ENCODE measurements at places on chromosomes 2 and 18. TPM values are rescaled to one million over a fixed set of nuclear protein-coding genes. Genes with fewer than 3 reads are reported as not detected.

DNA sequence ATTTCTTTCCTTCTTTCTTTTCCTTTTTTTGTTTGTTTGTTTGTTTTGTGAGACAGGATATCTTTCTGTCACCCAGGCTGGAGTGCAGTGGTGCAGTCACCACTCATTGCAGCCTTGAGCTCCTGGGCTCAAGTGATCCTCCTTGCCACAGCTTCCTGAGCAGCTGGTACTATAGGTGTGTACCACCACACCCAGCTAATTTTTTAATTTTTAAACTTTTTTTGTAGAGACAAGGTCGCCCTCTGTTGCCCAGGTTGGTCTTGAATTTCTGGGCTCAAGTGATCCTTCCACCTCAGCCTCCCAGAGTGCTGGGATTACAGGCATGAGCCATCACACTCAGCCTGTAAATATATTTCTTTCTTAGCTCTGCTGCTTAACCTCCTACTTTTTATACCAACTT, 83.4 kb upstream of the CYP20A1 start:
- DNase-seq, result no peak

GRCh38 chr18:77006305-77007175, 126.0 kb downstream of the MBP start:
- DNase-seq, result no peak

DNA sequence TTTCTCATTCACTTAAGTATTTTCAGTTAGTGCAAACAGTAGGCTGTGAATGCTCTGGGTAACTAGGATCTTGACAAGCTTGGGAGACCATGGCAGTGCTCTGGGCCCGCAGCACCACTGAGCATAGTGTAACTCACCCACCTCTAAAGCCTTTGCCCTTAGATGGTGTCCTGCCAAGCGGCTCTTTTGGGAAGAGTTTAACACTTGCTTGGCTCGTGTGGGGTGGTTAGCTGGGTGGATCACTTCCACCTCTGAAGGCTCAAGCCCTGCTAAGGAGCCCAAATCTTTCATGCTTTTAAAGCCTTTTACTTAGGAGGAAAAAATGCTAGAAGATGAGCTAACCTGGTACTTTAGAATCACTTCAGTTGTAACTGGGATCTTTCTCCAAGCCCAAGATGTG, 33.9 kb downstream of the PTPN18 start:
- DNase-seq, result no peak

DNA sequence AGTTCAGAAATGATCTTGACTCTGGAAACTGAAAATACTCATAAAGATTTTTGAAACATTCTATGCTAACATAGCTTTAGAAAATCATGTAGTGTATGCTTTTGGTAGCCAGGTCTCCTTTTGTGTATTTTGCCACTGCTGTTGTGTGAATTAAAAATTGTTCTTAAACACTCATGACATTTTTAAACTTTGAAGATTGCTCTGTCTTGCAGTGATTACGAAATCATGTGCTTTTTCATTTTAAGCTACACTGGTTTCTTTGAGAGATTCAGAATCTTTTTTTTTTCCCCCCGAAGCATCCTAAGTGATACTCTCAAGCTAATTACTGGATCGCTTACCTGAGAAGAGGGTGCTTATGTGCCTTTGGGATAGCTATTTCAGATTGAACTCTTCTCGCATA, 60.0 kb downstream of the ANKRD12 start:
- DNase-seq, result no peak

GRCh38 chr18:55252053-55252675, 292.9 kb upstream of the CCDC68 start:
- DNase-seq, result no peak

DNA sequence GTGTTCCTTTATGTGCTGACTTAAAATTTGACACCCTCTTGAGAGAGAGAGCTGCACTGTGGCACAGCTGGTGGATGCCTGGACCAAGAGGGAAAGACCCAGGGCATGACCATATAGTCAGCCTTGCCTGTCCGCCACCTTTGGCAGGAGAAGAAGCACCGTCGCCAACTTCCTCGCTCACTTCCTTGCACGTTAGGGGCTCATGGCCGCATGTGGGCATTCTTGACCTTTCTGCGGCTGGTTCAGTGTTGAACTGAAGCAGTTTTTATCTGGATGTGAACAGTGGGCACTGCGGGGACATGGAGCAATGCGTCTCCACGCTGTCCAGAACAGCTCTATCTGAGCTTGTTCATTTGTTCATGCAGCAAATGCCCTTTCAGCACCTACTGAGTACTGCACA, 66.9 kb downstream of the TRAPPC12 start:
- DNase-seq, result no peak

DNA sequence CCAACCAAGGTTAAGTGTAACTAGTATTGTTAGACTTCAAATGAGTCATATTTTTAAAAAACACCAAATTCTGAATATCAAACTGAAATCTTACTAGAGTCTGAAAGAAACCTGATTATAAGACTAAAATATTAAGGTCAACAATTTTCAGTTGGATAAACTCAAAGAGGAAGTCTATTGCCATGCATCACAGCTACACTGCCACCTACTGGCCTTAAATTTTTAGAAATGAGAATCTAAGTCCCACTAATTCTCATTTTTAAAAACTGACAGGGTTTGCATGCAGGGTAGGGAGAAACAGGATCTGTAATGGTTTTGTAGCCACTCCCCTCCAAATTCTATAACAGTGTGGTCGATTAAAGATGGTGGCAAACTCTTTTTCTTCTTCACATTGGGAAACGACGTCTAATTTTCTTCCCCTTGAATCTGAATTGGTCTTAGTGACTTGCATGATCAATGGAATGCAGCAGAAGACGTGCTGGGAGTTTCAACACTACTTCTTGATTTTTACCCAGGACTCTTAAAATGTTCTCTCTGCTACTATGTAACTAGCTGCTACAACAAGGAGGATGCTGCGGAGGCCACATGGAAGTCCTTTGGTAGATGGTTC, 176.1 kb upstream of the SESTD1 start:
- DNase-seq, result no peak

GRCh38 chr2:131055169-131056065, 37.8 kb downstream of the FAM168B start:
- DNase-seq, result no peak

DNA sequence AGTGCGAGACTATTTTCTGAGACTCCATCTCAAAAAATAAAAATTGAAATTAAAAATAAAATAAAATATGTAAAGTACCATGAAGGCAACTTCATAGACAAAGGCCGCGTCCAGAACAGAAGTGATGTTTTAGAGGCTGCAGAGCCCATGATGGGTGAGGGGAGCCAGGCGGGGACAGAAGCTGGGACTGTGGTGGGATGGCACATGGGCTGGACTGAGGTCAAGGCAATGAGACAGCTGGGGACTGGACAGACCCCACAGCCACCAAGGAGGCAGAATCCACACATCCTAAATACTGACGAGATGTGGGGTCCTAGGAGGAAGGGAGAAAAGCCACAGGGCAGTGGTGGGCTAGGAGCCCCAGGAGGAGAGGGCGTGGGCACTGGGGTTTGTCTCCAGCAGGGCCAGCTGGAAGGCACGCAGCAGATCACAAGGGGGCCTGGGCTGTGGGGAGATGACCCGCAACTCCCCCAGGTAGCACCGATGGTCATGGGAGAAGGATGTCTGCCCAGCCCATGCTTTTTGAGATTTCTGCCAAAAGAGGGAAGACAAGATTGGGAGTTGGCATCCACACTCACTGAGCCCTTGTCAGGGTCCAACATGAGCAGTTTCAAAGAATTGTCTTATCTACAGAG, 74.3 kb downstream of the KCNF1 start:
- no peak for DNase-seq

DNA sequence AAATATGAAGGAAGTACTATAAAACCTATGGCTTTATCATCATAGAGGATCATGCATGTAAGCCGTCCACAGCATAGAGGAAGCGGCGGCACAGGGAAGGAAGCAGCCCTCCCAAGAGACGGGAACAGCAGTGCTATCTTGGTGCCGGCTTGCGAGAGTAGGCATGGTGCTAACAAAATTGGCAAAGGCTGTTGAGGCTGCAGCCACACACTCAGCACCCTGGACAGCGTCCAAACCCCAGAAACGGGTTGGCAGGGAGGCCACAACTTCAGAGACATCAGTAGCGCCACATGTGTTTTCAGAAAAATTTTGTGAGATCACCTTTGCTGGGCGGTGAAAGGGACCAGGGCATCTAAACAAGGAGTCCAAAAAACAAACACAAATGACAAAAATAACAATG, 37.7 kb downstream of the NETO1 start:
- peak; percentile 78 for DNase-seq

- no peak for DNase-seq
Observed at GRCh38 chr18:79493211-79493800, 97.6 kb downstream of the NFATC1 start.

DNA sequence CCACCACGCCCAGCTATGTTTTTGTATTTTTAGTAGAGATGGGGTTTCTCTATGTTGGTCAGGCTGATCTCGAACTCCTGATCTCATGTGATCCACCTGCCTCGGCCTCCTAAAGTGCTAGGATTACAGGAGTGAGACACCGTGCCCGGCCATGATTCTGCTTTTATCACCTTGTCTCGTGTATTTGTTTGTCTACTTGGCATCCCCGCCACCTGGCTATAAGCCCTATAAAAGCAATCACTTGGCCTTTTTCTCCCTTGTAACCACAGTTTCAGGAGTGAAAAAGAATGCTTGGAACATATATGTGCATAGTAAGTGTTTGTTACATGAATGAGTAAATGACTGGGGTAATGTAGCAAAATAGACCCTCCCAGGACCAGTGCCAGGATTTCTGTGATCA, 77.5 kb upstream of the PAPOLG start:
- DNase-seq, result no peak

GRCh38 chr2:45698554-45698953, 47.1 kb downstream of the PRKCE start:
- DNase-seq, result no peak

DNA sequence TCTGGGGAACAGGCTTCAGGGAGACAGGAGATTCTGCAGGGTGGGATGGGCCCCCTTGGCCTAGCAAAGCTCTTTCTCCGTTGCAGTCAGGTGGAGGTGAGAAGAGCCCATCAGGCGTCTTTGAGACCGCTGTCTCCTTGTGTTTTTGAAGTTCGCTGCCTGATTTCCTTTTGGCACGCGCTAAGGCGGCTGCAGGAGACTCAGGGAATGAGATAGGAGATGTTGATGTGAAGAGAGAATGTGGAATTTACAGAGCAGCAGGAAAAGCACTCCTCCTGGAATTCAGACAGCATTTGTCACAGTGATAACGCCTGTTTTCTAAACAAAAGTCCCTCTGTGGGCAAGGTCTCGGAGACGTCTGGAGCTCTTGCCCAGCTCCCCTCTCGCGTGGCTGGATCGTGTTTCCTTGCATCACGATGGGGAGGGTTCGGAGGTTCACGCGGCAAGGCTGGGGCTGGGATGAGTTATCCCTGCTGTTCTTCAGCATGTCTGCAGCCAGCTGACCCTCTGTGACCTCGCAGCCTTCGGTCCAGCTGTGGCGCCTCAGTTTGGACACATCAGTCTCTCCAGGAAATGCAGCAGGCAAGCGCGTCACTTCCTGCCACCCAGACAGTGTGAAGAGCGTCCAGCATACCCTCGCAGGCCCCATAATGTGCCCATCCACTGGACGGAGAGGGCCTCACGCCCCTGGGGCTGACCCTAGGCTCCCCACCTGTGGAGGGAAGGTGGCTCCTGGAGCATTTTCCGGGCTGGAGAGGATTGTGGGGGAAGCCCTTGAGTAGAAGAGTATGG, 30.2 kb downstream of the GLI2 start:
- peak; percentile 33 for DNase-seq

GRCh38 chr2:23566241-23567142, 181.5 kb downstream of the KLHL29 start:
- DNase-seq, result no peak

DNA sequence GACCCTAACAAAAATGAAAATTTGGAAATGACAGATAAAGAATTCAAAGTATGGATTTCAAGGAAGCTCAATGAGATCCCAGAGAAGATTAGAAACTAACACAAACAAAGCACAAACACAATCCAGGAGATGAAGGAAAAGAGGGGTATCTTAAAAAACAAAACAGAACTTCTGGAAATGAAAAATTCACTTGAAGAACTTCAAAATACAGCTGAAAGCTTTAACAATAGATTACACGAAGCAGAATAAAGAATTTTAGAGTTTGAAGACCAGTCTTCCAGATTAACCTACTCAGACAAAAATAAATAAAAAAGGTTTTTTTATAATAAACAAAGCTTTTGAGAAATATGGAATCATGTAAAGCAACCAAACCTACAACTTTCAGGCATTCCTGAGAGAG, 671.8 kb upstream of the SLC39A10 start:
- DNase-seq, result no peak

DNA sequence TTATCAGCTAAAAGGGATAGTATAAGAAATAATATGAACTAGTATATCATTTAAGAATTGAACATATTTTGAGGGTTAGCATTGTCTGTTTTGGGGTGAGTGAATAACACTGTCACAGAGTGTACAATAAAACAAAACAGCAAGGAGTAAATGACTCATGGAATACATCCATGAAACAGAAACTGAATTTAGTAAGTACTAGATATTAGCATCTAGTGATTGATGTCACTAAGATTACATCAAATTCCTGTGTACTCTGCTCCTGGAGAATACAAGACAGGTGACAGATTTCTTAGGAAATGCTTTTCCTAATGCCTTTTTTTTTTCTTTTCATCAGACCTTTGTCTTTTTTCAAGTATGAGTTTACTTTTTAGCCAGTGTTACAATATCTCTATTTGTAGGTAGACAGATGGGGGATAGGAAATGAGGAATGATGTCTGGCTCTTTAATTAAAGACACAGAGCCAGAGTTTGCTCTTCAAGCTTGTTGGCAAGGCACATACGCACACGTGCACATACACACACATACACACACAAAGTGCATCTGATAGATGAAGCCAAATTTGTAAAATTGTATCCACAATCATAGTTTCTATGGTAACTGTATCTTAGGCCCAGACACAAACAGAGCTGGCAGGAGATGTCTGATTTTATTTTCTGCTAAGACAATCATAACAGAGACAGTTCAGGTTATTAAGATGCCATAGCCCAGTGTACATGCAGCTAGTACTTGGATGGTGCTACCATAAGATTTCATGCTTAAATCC, 138.2 kb upstream of the NRP2 start:
- no peak for DNase-seq

DNA sequence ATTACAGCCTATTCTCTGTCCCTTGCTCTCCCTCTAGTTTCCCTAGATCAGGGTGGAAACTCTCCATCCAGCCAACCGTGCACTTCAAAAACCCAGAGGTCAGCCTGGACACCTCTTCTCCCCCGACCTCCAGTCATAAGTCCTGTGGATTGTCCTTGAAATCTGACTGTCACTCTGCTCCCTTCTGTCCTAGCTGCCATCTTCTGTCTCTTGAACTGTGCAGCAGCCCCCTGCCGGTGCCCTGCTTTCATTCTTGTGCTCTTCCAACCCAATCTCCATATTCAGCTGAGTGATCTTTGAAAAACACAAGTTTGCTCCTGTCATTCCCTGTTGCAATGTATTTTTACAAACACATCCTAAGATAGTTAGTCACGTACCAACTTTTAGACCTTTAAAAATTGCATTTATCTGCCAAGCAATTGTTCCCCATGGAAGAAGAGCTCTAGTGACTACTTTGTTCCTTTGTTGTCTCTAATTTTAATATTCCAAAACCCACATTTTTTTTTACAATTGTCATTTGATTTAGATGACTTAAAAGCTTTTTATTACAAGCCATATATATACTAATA, 254.3 kb downstream of the CAMKMT start:
- no peak for DNase-seq

SYT4 gene
- total RNA-seq, result 125 TPM

IL36G gene
- not detected for total RNA-seq

MPHOSPH10 gene
- total RNA-seq, result 30.4 TPM

ACTR3 gene
- total RNA-seq, result 137 TPM

CREG2 gene
- total RNA-seq, result 95.7 TPM

IL1RL1 gene
- total RNA-seq, result 0.28 TPM

GKN2 gene
- not detected for total RNA-seq

ST6GAL2 gene
- 41.2 TPM for total RNA-seq

TOGARAM2 gene
- total RNA-seq, result 9.3 TPM

TGFA gene
- 12.7 TPM for total RNA-seq

ATIC gene
- total RNA-seq, result 72.5 TPM
